ENCODE measurements at places on chromosomes 3 and 15.

DNA sequence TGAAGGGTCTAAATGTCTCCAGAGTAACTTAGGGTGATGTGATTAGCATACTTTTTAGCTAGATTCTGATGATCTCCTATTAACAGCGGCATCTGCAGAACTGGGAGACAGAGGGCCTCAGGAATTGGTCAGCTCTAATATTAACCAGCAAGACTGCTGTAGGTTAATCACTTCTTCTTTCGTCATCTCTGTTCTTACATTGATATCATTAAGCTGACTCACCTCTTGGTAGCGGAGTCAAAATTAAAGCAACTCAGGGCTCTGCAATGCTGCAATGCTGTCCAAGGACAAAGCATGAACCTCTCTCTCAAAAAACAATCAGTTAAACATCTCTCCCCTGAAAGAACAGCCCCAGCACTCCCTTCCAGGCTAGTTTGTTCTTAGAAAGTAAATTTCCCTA is 57.5 kb upstream of the TRA2B start:
- DNase-seq: no peak

DNA sequence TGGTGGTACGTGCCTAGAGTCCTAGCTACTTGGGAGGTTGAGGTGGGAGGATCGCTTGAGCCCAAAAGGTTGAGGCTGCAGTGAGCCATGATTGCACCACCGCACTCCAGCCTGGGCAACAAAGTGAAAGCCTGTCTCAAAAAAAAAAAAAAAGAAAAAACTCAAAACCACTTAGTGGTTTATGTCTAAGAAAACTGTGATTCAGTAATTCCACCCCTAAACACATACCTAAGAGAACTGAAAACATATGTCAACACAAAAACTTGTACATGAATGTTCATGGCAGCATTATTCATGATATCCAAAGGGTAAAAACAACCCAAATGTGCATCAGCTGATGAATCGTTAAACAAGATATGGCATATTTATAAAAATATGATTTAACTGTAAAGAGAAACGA is 14.3 kb downstream of the SPG21 start:
- DNase-seq: no peak

DNA sequence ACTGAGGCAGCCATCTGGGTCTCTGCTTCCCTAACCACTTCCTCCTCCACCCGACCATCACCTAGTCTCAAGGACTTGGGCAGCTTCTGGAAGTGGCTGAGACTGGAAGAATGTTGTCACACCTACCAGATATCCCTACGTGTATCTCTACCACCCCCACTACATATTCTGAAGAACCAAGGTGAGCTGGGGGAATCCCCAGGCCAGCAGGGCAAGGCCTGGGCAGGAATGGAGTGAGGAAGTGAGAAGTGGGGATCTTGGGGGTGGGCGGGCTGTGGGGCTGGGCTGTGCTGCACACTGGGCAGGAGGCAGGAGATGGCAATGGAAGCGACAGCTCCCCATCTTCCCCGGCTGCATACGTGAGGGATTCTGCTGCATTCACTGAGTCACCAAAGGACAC is 17.5 kb upstream of the ALDH1A3 start:
- DNase-seq: no peak

- peak; percentile 83 for DNase-seq
Observed at GRCh38 chr3:171791692-171792076, 18.6 kb downstream of the PLD1 start.

GRCh38 chr15:50880651-50881114 is 27.8 kb upstream of the AP4E1 start:
- DNase-seq: no peak

DNA sequence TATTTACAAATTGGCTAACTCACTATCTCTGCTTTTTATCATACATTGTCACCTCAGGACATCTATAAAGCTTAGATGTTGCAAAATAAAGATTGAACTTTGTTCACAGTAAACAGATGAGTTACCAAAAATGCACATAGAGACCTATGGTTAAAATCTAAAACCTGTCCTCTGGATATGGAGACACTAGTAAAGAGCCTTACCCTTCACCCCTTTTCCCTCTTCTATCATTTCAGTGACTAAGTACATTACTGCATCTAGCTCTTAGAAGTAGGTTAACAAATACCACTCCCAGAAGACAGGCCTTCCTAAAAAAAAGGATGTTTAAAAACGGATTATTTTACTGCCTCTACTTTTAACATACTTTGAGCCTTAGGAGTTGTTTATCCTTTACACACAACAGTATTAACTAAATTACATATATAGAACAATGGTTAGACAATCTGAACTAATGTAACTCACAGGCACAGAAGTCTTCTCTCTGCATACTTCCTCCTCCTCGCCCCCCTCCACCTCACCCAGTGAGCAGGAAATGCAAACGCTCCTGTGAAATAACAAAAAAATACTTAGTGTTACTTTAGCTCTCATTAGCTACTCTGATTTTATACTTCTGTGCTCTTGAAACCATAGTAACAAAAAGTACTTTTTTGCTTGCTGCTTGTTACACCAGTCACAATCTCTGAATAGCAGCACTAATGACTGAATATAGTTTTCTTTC is 23.3 kb downstream of the IREB2 start:
- no peak for DNase-seq

DNA sequence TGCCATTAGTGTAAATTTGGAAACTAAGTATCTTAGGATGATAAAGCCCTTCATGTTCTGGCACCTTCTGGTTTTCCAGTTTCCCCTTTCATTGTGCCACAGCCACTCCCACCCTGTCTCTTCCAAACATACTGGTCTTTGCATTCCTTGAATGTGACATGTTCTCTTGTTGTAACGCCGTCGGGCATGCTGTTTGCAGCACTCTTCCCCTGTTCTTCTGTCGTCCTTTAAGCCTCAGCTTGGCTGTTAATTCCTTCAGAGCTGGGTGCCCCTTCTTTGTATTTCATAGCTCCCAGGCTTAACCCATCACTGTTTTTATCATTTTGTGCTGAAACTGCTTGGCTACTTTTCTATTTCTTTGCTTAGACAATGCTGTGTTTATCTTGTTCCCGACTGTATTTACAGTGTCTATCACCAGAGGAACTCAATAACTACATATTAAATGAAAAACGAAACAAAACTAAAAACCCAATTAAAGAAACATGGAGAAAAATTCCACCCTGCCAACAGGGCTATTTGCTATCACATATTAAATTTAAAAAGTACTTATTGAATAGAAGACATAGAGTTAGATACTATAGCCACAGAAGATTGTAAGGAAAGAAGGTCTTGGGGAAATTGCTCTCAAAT is 95.4 kb upstream of the KCNAB1 start:
- peak; percentile 10 for DNase-seq

GRCh38 chr15:35120173-35120572 is 35.1 kb upstream of the NANOGP8 start:
- no peak for DNase-seq

DNA sequence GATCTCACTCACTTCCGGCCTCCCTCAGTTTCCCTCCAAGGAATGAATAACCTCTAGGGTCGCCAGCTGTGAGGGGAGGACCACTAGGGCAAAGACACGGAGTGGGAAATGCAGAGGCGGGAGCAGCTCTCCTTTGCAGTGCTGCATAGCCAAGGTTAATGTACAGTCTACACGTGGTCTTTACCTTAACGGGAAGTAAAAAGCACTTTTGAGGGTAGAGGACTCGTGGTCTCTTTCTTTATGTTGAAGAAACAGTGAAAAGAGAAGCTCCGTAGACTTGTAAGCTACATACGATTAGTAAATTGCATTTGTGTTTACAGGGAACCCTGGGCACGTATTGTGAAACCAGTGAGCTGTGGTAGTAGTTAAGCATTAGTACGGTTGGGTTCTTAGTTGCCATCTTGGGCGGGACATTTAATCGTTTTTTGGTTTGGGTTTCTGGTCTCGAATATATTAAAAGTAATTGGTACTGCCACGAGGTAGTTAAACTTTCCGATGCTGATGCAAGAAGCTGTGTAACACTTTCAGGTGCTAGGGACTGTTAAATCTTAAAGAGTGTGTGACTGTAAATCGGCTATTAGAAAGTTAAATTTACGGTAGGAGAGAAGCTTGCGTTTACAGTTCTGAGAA is 828 bp downstream of the U2SURP start:
- no peak for DNase-seq

DNA sequence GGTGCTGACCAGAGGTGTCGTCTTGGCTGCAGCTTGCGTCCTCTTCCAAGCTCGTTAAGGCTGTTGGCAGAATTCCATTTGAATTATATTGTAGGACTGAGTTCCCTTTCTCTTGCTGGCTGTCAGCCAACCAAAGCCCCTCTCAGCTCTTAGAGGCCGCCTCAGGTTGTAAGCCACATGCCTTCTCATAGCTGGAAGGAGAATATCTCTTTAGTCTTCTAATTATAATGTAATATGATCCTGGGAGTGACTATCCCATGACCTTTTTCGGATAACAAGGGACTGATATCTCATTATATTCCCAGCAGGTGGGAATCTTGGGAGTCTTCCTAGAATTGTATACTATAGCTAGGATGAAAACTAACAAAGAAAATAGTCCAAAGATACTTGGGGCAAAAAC is 4.8 kb downstream of the SCG5 start:
- DNase-seq: no peak

DNA sequence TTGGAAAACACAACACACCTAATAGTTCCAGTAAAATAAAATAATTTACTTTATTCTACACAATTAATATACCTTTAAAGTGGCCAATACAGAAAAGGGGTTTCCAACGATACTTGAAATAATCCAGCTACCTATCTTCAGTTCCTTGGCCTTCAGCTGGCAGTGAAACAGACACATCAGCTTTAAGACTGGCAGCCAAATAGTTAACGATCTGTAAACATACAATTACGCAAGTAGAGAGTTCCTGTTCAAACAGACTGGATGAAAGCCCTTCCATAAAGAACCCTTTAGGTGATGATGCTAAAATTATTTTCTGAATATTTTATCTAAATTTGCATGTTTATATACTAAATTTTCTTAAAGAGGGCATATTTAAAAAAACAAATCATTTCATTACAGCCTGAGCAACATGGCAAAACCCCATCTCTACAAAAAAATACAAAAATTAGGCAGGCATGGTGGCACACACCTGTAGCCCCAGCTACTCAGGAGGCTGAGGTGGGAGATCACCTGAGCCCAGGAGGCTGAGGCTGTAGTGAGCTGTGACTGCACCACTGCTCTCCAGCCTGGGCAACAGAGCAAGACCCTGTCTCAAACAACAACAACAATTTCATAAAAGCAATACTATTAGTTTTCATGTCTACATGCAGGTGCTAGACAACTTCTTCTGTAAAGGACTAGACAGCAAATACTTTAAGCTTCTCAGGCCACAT is 12.9 kb downstream of the DYNC1LI1 start:
- no peak for DNase-seq

- no peak for DNase-seq
Observed at GRCh38 chr15:93656041-93656440, 567.0 kb upstream of the RGMA start.

DNA sequence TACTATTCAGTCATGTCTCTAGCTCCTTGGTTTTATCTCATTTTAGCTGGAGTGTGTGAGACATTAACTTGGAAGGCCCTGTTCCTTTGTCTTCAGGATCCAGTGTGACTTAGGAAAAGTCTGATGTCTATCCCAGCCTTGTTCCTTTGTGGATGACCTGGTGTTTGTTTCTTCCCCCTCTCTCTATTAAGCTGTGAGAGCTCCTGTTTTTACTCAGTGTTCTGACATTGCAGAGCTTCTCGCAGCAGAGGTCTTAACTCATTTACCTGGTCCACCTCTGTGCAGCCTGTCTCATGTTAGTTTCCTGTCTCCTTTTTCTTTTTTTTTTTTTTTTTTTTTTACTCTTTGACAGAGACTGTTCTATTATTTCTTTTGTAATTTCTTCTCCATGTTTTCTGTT is 43.1 kb downstream of the KLF13 start:
- DNase-seq: no peak

- no peak for DNase-seq
Observed at GRCh38 chr3:55911266-55911665, 424.2 kb upstream of the WNT5A start.

DNA sequence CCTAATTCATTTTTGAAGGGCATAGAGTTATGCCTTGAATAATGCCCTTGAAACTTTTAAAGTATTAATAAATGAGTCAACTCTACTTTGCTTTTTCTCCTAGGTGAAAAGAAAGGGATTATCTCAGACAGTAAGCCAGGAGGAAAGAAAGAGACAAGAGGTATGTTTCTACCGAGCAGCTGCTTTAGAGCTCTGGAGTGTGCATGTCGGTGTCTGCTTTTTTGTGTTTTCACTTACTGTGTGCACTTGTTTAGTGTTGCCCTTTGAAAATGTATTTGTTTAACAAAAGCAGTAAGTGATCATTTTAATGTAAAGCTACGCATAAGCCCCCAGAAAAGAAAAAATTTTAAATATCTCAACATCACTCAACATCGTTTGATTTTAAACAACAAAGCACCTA is 28.1 kb downstream of the ARHGEF26 start:
- DNase-seq: no peak

GRCh38 chr3:8365541-8365940 is 136.1 kb upstream of the LMCD1 start:
- DNase-seq: no peak

GRCh38 chr15:78976691-78977090 is 31.8 kb upstream of the CTSH start:
- DNase-seq: no peak

DNA sequence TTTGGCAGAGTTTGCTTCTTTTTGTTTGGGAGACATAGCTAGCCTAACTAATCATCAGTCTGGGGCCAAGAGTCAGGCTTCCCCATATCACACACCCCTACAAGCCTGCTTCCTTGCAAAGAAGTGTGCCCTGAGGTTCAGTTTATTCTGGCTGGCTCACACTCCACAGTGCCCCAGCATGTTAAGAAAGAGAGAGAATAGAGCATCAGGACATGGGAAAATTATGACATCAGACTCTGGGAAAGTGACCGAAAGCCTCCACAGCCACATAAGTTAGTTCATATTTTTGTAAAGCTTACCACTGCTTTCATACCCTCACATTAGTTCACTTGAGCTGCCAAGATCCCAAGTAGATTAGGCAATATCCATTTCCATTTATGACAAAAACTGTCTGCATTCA is 63.0 kb upstream of the CFAP161 start:
- no peak for DNase-seq

DNA sequence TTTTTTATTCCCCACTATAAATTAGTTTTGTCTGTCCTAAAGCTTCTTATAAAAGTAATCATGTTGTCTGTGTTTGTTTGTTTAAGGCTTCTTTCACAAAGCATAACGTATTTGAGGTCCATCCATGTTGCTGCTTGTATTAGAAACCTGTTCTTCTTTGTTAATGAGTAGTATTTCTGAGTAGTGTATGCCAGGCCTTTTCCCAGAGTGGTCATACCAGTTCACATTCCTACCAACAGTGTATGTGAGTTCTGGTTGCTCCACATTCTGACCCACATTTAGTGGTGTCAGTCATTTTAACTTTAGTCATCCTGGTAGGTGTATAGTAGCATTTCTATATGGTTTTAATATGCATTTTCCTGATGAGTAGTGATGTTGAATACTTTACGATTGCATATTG is 98.6 kb downstream of the NEO1 start:
- DNase-seq: no peak

Data from PC-9 (cell line).